ENCODE measurements at places on chromosomes 12 and 14.

DNA sequence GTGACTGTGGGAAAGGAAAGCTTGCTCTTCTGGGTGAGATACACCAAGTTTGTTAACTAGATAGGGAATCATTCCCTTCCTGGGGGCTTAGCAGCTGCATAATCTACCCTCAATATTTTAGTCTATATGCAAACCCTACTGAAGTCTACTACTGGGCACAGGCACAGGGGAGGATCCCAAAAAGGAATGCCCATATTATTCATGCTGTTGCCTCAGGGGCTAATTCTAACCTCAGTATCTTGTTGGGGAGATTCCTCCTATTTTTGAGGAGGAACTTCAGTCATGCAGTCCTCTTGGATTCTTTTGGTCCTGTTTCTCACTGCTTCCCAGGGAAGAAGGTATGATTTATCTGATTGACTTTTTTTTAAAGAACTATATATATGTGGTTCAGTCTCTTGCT lies 58.9 kb upstream of the ANKS1B start:
- DNase-seq: no peak

DNA sequence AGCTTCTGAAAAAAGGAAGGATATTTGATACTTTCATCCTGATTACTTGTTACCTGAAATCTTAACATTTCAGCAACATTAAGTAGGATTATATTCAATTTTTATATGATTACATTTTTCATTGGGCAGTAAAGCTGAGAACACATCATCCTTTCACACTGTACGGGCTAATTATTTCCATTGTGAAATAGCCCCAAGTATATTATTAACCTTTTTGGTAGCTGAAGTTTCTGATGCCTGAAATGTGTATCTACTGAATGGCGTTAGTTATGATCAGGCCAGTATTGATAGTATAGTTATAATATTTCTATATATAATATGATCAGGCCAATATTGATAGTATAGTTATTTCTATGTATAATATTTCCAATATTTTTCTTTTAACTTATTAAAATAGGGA lies 10.1 kb downstream of the SPATS2 start:
- DNase-seq: no peak

DNA sequence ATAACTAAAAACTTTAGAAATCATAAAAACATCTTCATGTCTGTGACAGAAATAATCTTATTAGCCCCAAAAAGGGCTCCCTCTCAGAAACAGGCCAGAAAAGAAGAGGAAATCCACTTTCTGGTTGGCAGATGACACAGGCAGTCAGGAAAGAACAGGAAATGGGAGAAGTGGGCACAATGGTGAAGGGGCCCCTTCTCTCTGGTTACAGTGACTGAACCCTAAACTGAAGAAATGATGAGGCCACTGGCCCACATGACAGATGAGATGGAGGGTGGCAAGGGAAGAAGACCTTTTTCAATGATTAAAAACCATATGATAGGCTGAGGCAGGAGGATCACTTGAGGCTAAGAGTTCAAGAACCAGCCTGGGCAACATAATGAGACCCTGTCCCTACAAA lies 21.1 kb downstream of the TCTN1 start:
- DNase-seq: no peak

- no peak for DNase-seq
These were observed 504.9 kb upstream of the CCDC196 start for GRCh38 chr14:65981192-65981843.

GRCh38 chr14:22666203-22666893 lies 22.2 kb upstream of the OR6J1 start:
- no peak for DNase-seq

DNA sequence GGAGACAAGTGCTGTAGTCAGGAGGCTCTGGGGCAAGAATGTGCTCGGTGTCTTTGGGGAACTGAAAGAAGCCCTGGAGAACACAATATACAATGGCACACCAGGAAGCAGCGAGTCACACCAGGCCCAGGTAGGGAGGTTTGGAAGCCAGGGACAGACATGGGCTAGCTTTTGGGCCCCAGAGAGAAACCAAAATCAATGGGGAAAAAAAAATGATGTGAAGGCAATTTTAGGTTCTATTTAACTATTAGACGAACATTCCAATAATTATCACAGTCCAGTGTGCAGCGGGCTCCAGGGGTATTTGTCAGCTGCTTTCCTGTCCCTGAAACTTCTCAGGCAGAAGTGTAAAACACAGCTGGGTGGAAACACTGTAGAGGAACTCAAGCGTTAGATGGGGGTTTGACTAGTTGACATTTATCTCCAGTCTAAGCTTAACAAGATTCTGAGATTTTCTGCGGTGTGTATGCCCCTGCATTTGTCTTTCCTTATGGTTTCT lies 21.8 kb upstream of the EGLN3 start:
- no peak for DNase-seq

DNA sequence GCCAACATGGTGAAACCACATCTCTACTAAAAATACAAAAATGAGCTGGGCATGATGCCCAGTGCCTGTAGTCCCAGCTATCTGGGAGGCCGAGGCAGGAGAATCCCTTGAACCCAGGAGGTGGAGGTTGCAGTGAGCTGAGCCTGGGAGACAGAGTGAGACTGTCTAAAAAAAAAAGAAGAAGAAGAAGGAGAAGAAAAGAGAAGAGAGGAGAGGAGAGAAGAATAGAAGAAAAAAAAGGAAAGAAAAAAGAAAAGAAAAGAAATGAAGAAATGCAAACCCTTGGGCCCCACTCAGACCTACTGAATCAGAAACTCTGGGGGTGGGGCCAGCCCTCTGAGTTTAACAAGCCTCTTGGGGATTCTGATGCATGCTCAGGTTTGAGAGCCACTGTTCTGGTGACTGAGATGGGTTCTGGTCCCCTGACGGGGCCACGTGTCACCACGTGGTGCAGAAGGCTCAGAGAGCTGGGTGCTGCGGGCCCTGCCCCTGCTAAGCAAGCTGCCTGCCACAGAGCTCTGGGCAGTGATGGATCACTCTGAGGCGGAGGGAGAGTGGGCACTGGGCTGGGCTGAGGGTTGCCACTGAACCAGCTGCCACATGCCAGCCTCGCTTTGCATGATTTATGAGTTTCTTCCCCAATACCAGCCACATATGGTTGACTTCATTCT lies 37.5 kb downstream of the ERH start:
- no peak for DNase-seq

DNA sequence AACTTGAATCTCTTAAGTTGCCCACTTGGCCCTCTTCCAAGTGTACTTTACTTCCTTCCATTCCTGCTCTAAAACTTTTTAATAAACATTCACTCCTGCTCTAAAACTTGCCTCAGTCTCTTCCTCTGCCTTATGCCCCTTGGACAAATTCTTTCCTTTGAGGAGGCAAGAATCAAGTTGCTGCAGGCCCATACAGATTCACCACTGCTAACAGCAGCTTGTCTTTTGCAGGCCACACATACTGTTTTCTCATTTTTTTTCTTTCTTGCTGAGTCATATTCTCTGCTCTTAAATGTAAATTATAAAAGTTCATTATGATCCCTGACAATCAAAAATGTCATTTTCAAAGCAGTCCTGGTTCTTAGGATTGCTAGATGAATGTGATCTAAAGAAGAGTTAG lies 1820.8 kb upstream of the FLRT2 start:
- DNase-seq: no peak

DNA sequence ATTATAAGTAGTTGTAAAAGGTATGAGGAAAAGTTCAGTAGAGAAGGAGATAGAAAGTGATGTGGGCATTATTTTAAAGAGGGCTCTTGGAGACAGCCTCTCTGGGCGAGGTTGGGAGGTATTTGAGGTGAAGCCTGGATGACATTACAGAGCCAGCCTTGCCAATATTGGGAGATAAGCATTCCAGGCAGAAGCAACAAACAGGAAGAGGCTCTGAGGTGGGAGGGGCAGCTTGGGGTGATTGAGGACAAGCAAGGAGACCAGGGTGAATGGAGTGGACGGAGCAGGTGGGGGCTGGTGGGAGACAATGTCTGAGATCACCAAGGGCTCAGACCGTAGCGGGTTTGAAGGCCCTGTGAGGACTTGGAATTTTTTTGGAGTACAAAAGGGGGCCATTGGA lies 87.3 kb downstream of the DYRK2 start:
- no peak for DNase-seq

DNA sequence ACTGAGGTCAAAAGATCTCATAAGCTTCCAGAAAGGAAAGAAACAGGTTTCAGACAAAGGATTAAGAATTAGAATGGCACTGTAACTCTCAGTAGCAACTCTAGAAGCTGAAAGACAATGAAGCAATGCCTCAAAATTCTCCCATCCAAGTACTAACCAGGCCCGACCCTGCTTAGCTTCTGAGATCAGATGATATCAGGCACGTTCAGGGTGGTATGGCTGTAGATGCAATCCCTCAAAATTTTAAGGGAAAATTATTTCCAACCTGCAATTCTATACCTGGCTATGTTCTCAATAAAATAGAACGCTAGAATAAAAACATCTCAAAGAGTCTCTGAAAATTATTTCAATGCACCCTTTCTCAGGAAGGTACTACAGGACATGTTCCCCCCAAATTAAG lies 19.6 kb downstream of the NOXRED1 start:
- DNase-seq: no peak

GRCh38 chr12:33967760-33968159 lies 54.5 kb upstream of the ALG10 start:
- no peak for DNase-seq

- DNase-seq: no peak
These were observed 13.8 kb upstream of the CPNE8 start for GRCh38 chr12:38919191-38919590.

DNA sequence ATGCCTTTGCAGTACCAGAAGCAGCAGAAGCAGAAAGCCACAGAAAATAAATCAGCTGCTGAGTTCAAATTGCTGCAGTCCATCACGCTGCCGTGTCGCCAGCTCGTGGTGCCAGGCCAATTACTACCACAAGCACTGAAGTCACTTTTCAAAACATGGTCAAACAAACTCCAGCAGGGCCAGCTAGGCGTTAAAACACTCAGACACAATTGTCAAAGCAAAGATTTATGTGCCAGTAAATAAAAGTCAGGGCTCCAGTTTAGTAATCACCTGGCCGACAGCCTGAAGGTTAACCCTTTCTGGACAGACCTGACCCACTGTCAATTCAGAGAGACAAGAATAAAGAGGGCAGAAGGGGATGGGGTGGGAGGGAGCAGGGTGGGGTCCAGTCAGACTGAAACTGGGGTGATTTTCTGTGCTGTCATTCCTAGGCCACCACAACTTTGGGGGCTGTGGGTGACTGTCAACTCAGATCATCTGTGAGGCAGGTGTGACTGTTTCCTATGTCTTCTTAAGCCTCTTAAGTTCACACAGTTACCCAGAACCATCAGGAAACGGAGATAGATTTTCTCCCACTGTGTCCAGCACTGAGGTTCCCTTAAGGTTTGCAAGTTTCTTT lies 109.8 kb upstream of the FUT8 start:
- DNase-seq: no peak

DNA sequence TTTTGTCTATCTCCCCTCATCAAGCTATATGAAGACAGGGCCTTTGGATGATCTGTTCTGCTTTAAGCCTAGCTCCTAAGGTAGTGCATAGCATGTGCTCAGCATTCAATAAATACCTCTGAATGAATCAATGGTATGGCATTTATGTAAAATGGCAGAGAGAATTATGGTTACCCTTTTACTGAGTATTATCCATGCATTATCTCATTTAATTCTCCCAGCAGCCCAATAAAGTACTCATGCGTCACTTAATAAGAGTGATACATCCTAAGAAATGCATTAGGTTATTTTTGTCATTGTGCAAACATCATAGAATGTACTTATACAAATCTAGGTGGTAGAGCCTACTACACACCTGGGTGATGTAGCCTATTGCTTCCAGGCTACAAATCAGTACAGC lies 269.7 kb downstream of the KSR2 start:
- no peak for DNase-seq

- no peak for DNase-seq
These were observed 17.7 kb upstream of the C1S start for GRCh38 chr12:7042842-7043241.

GRCh38 chr14:20415782-20416206 lies 2.5 kb upstream of the TEP1 start:
- no peak for DNase-seq

GRCh38 chr14:91980157-91980556 lies 32.7 kb upstream of the FBLN5 start:
- no peak for DNase-seq

- DNase-seq: no peak
These were observed 13.0 kb downstream of the PELI2 start for GRCh38 chr14:56131004-56131864.

DNA sequence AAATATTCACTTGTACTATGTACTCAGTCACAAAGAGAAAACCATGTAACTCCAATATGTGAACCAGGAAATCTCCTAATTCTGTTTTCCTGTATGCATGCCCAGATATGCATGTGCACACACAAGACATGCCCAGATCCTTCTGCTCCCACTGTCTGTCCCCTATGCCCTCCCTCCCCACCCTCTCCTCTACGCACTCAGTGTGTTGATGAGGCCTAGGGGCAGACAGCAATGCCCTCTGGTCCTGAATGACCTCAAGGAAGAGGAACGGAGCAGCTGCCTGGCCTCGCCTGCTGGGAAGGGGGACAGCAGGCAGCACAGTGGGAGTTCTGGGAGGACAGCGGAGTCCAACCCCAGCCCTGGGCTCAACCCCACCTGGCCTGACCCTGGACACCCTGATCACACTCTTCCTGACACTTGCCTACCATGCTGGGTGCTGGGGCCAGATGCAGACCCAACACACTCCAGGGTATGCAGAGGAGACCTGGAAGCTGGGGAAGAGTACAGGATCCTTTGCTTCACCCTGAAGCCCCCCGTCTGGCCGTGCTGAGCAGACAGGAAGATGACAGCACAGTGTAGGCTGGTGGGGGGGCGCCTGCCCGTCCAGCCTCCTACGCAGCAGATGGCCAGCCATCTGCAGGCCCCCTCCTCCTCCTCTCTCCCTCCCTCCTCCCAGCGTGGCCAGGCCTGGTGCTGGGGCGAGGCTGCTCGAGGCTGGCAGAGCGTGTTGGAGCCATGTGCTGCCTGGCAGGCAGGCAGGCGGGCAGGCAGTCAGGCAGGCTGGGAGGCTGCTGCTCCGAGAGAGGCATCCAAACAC lies 106.6 kb upstream of the NCOR2 start:
- DNase-seq: no peak

DNA sequence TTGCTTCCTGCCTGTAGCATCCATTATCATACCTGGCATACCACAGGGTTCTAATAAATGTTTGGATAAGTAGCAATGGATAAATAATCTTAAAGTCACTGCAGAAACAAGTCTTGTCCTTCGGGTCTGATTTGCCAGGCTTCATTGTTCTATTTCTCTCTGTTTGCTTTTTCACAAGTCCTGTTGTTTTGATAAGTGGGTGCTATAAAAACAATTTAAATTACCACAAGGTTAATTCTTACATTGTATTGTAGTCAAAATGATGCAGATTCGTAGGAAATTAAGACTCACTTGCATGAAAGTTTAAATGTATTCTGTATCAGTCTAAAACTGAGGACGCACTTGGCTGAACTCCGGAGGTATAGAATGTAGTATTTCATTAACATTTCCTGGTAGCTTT lies 429.9 kb downstream of the NELL2 start:
- no peak for DNase-seq

- no peak for DNase-seq
These were observed 12.3 kb downstream of the BRAP start for GRCh38 chr12:111673503-111673902.

- DNase-seq: no peak
These were observed 215.4 kb upstream of the PRICKLE1 start for GRCh38 chr12:42804928-42805327.

GRCh38 chr12:104741497-104742367 lies 216.4 kb downstream of the SLC41A2 start:
- no peak for DNase-seq

GRCh38 chr12:88365403-88365802 lies 214.9 kb downstream of the KITLG start:
- DNase-seq: no peak

Measured in activated CD4-positive, CD25-positive, alpha-beta regulatory T cell (primary cell).